CD4-positive, alpha-beta T cell (primary cell): ENCODE measurements at places on chromosomes 3 and 15. TPM values are rescaled to one million over a fixed set of nuclear protein-coding genes. Genes with fewer than 3 reads are reported as not detected.
A peak's percentile ranks its signal among the peaks of the same experiment; 100 is the strongest.

DNA sequence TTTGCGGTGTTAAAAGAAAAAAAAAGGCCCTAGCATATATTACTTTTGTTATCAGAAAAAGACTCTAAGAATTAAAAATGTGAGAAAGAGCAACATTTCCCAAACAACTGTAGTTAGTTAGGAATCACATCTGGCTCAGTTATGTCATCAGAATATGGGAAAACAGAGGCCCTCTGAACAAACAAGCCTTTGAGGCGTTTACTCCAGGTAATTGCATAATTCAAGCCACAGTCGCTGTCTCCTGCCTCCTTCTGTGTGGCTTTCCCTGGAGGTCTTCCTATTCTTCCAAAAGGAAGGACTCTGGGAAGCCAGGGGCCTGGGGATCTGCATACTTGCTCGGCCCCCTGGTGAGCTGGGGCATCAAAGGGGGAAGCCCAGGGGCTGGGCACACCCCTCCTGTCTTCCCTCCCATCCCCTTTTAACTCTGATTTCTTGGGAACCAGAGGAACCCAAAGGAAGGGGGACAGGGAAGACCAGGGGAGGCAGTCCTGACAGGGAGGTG lies 3.7 kb upstream of the FAM107A start:
- no peak for DNase-seq

MITF gene
- not detected for total RNA-seq

DNA sequence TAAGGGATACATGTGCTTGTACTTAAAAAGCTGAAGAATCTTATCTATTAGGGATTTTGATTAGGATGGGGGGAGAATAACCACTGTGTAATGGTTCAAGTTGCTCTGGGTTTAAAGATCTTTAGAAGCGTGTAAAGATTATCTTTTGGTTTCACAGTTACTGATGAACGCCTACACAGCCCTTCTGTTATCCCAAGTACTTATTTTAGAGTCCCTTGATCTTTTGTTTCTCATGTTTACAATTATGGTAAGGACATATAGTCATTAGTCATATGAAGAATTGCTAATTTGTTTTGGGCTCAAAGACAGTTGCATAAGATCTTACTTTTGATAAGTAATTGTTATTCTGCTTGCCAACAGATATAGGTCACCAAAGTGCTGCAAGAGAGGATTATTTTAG lies 160.1 kb downstream of the PLCL2 start:
- no peak for DNase-seq

- DNase-seq: no peak
Measured at GRCh38 chr3:14793858-14794234, 24.9 kb upstream of the FGD5 start.

IL16 gene
- 164 TPM for total RNA-seq

GRCh38 chr3:29949131-29949530 lies 657.3 kb upstream of the TGFBR2 start:
- DNase-seq: no peak

FRMD5 gene
- total RNA-seq: not detected

- DNase-seq: no peak
Measured at GRCh38 chr3:100630664-100631063, 21.3 kb downstream of the ADGRG7 start.

PLCB2 gene
- 206 TPM for total RNA-seq

DNA sequence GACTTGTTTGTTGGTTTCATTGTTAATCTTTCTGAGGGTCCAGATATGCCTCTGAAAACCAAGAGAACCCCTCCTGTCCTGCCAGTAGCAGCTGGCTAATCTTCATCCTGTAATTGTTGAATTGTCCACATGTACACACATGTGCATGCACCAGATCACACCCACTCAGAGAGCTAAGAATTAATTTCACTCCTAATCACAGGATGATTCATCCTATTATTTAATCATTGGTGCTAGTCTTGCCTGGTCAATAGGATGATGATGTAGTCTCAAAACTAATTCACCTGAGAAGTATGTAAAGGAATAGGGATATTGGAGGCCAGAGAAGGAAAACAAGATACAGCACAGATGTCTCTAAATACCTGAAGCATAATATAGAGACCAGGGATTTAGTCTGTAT lies 7.8 kb upstream of the AHSG start:
- no peak for DNase-seq

REC114 gene
- not detected for total RNA-seq

GRCh38 chr3:4856986-4857385 lies 122.3 kb upstream of the BHLHE40 start:
- DNase-seq: no peak

DNA sequence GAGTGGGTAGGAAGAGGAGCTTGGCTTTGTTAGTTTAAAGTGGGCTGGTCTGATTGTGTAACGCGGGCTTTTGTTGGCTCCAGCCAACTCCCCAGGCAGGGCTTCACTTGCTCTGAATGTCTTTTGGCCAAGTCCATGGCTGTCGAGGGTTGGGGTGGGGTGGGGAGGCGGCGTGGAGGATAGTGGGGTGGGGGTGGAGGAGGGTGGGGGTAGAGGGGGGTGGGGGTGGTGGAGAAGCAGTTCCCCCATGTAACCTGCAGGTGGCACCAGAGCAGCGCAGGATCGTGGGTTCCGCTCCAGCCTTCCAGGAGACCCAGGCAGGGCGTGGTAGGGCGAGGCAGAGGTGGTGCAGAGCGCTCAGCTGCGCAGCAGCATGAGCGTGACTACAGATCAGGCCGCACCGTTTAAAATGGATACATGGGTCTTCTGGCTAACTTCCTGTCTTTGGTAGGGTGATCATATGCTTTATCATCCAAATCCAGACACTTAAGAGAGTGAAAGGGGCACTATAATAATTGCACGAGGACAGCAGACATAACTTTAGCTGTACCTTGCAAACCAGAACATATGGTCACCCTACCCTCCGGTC lies 28.3 kb downstream of the GOLGA6A start:
- DNase-seq: peak; percentile 59

GRCh38 chr3:97895216-97895615 lies 73.4 kb downstream of the CRYBG3 start:
- DNase-seq: no peak

CCDC33 gene
- not detected for total RNA-seq

GOLIM4 gene
- 0.28 TPM for total RNA-seq

DNA sequence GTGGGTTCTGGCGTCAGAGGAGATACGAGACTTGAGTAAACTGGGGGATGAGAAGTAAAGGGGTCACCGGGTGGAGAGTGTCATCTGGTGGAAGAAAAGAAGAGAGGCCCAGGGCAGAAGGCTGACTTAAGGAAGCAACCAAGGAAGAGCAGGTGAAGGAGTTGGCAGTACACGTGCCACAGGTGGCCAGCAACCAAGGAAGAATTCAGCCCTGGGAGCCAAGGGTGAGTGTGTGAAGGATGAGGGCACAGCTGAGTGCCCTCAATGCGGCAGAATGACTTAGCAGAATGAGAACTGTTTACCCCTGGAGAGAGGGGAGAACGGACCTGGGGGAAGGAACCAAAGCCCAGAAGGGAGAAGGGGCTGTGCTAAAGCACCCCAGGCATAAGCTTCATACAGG lies 71.3 kb downstream of the WHAMM start:
- DNase-seq: no peak

DNA sequence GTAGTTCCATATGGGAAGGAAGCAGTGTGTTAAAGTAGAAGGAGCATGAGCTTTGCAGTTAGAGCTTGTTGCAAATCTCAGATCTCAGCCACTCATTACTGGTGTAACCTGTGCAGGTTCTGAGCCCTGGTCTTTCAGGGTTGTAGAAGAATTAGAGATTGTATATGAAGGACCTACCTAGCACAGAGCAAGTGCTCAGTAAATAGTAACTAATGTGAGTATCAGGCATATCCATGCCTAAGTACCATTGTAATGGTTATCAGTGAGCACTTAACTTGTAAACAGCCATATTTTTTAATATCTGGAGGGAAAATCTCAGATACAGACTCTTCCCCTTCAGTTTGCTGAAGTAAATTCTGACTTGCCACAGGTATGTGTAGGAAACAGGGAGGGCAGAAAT lies 59.3 kb downstream of the MAP6D1 start:
- DNase-seq: no peak

- DNase-seq: no peak
Measured at GRCh38 chr15:62561059-62561519, 396.0 kb upstream of the C2CD4B start.

NTRK3 gene
- not detected for total RNA-seq

- no peak for DNase-seq
Measured at GRCh38 chr3:138971766-138972320, 24.8 kb downstream of the FOXL2NB start.

GRCh38 chr15:99324082-99324620 lies 72.9 kb downstream of the LRRC28 start:
- DNase-seq: no peak

DNA sequence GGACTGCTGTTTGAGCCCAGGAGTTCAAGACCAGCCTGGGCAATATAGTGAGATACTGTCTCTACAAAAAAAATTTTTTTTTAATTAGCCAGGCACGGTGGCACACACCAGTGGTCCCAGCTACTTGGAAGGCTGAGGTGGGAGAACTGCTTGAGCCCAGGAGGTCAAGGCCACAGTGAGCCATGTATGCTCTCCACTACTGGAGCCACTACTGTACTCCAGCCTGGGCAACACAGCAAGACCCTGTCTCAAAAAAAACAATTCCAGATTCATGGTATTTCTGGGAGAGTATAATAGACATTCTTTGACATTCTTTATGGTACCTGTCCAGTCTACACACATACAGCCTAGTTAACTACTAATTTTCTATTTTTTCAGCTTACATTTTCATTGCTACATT lies 70.1 kb downstream of the GSK3B start:
- DNase-seq: no peak

DNA sequence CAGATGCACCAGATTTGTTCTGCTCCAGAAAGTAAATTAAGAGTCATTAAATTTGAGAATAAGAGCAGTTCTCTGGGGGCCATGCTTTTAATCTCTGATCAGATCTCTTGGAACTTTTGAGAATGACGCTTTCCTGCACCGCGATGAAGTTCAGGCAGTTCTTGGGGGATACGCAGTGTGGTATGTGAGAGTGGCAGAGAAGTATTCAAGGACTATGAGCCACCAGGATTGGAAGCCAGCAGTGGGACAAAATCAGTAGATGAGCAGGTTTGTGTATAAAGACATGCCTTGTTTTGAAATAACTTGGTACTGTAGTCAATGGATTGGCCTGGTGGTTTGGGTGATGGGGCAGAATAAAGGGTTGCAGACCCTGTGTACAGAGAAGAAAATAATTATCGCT lies 483.6 kb downstream of the ERC2 start:
- DNase-seq: no peak
